ENCODE measurements at places on chromosomes 13 and 19.

GRCh38 chr19:15256708-15257331, 24.6 kb upstream of the EPHX3 start:
- H3K27ac ChIP-seq, result no peak overlapping the region
- no peaks in the 10 kb centered on the region for H3K27me3 ChIP-seq
- H3K4me3 ChIP-seq, result no peak overlapping the region
- H3K4me1 ChIP-seq, result peaks cover 17% of the 10 kb centered on the region
- DNase-seq, result no peak

- H3K4me3 ChIP-seq, result no peak overlapping the region
- H3K27ac ChIP-seq, result no peak overlapping the region
- no peaks in the 10 kb centered on the region for H3K27me3 ChIP-seq
- no peak for DNase-seq
These were observed 11.4 kb downstream of the TPGS1 start for GRCh38 chr19:518598-519231.

- DNase-seq, result no peak
- H3K27ac ChIP-seq, result no peak overlapping the region
- no peaks in the 10 kb centered on the region for H3K27me3 ChIP-seq
- H3K36me3 ChIP-seq, result no peaks in the 10 kb centered on the region
- no peaks in the 10 kb centered on the region for H3K4me1 ChIP-seq
These were observed 53.8 kb downstream of the F2RL3 start for GRCh38 chr19:16942583-16942982.

DNA sequence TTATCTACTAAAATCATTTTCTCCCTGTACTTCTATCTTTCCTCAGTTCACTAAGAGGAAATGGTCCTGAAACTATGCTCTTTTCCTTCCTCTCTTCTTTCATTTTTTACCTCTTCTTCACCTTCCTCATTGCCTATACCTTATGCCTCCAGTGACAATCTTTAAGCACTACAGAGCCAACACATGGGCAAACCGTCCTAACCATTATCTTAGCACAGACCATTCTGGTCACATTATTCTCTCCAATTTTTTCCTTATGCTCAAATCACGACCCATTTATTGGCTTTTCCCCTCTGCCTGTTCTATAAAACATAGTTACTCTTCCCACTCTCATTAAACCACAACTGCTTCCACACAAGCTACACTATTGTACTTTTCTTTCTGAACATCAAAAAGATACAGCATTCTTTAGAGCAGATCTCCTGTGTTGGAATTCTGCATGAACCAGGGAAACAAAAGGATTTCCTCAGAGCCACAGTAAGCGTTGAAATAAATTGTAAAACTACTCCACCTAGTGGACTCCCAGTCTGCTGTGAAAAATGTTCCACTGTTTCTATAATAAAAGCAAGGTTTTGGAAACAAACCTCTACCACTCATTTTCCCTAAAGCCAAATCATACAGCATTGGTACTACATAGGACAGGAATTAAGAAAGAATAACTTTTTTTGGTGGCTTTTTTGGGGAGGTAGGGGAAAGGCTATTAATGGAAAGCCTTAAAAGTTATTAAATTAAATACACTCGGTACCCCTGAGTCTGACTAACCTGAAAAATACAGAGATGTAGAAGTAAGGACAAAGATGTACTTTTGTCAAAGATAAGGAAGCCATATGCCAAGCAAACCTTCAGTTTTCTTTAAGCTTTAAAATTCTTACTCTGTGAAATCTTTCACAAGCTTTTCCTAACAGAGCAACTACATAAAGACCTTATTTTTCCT, 19.5 kb downstream of the NUFIP1 start:
- peak; percentile 39 for DNase-seq
- H3K4me3 ChIP-seq, result no peak overlapping the region
- H3K27ac ChIP-seq, result no peak overlapping the region
- peaks cover 8% of the 10 kb centered on the region for H3K36me3 ChIP-seq

DNA sequence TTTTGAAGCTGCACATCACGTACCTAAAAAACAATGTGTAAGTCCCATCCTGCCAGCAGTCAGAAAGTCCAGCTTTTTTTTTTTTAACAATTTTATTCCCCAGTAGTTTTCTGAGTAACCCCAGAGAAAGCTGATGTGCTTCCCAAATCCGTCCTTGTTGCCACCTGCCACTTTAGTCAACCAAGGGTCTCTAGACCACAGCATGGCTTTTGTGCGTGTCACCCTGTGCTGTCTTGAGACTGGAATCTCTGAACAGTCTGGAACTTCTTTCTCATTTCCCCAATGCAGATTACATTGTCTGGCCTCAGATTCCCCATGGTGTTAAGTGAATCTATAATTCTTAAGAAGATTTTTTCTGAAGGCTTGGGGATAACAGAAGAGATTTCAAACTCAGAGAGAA, 289.2 kb upstream of the KLF12 start:
- DNase-seq, result peak; percentile 20
- no peak overlapping the region for H3K27ac ChIP-seq
- no peaks in the 10 kb centered on the region for H3K36me3 ChIP-seq
- no peaks in the 10 kb centered on the region for H3K27me3 ChIP-seq

DNA sequence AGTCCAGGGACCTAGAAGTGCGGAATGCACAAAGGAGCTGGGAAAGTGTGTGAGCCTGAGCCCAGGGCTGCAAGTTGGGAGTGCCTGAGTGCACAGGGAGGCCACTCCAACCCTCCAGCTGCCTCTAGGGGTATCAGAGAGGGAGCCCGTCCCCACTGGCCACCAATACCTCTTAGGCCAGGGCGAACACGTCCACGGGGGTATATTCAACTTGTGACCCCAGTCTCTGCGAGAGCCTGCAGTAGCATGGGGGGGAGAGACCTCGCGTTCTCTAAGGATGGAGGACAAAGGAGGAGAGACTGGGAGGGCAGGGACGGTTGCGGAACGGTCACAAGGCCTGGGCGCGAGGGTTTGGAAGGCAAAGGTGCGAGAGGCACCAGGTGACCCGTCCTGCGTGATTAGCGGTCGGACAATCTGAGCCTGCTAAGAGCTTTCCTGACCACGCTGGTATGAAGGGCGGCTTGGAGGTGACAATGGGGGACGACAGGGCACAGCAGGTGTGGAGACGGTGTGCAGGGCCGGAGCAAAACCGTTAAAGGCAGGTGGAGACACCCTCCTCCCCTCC, 676 bp downstream of the CD320 start:
- no peaks in the 10 kb centered on the region for H3K27me3 ChIP-seq
- H3K36me3 ChIP-seq, result peaks cover 7% of the 10 kb centered on the region
- H3K27ac ChIP-seq, result peak overlapping the region; percentile 67
- DNase-seq, result no peak
- H3K4me1 ChIP-seq, result peaks cover 13% of the 10 kb centered on the region
- H3K4me3 ChIP-seq, result peak overlapping the region; percentile 64

GRCh38 chr19:35229601-35230000, 1.1 kb upstream of the FAM187B start:
- DNase-seq, result no peak
- no peaks in the 10 kb centered on the region for H3K36me3 ChIP-seq
- no peaks in the 10 kb centered on the region for H3K4me1 ChIP-seq
- H3K4me3 ChIP-seq, result no peak overlapping the region
- H3K27ac ChIP-seq, result no peak overlapping the region

DNA sequence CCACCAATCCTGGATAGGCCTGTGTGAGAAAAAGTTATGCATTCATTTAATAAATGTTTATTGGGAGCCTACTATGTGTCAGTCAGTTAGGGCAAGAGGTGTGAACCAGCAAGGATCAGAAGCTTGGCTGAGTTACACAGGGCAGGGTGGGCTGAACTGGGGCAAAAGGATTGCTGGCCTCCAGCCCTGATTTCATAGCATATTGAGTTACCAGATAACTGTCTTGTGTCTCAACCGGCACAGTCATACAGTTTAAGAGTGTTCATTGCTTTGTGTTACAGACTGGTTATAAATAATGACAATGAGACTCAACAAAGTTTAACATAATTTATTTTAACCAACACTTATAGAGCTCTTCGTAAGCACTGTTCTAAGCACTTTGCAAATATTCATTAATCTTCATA, 253.8 kb downstream of the DLEU7 start:
- peaks cover 51% of the 10 kb centered on the region for H3K4me1 ChIP-seq
- H3K4me3 ChIP-seq, result peak overlapping the region; percentile 11
- no peaks in the 10 kb centered on the region for H3K27me3 ChIP-seq
- no peaks in the 10 kb centered on the region for H3K36me3 ChIP-seq

DNA sequence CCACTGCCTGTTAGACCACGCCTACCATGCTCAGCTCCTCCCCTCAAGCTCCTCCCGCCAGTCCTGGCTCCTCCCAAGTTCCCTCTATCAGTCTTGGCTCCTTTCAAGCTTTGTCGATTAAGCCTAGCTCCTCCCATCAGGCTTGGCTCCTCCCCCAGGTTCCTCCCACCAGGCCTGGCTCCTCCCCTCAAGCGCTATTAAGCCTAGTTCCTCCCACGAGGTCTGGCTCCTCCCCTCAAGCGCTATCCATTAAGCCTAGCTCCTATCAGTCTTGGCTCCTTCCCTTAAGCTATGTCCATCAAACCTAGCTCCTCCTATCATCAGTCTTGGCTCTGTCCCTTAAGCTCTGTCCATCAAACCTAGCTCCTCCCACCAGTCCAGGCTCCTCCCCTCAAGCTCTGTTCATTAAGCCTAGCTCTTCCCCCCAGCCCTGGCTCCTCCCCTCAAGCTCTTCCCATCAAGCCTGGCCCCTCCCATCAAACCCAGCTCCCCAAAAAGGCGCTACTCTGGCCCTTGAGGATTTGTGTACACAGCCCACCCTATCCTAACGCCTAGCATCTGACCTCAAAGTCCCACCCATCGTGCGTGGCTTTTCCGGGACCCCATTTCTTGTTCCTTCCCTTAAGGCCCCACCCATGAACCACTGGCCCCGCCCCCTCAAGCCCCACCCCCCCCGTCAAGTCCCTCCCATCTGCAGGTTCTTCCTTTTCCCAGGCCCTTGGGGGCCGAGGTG, 10.0 kb downstream of the CAMSAP3 start:
- no peak overlapping the region for H3K27ac ChIP-seq
- DNase-seq, result no peak
- H3K27me3 ChIP-seq, result no peaks in the 10 kb centered on the region
- H3K36me3 ChIP-seq, result no peaks in the 10 kb centered on the region

DNA sequence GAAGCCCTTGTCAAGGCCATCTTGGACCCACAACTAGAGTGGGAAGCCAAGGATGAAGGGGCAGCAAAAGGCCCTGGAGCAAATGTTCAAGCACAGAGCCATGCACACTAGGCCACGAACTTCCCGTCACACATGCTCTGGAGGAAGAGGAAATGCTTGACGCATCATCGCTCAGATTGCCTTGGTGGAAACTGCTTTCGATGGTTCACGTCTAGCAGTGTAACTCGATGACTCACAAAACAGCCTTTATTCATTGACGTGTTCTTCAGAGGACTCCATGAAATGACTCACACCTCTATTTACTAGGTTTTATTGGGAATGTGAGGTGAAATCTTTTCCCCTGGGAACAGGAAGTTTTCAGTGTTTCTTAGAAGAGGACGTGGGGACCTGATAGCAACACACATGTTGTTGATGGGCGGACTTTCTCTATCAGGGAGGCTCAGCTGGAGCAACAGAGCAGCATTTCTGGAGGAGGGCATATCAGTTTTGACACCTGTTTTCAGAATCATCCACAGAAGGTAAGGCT, 79.8 kb upstream of the FLT1 start:
- peak overlapping the region; percentile 78 for H3K27ac ChIP-seq
- H3K4me3 ChIP-seq, result no peak overlapping the region
- H3K27me3 ChIP-seq, result no peaks in the 10 kb centered on the region
- H3K36me3 ChIP-seq, result no peaks in the 10 kb centered on the region

DNA sequence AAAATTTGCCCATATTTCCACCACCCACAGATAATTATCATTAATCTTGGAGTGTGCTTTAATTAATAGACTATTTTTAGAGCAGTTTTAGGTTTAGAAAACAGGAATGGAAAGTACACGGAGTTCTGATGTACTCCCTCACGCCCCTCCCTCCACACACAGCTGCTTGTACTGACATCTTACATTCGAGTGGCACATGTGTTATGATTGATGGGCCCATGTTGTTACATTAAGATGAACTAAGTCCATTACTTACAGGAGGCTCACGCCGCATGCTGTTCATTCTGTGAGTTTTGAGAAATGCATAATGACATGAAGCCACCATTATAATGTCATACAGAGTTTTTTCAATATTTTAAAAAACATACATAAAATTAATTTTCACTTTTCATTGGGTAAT, 1.2 kb upstream of the SPATA13 start:
- H3K36me3 ChIP-seq, result no peaks in the 10 kb centered on the region
- peaks cover 4% of the 10 kb centered on the region for H3K27me3 ChIP-seq
- peaks cover 7% of the 10 kb centered on the region for H3K4me1 ChIP-seq

- peaks cover 14% of the 10 kb centered on the region for H3K4me1 ChIP-seq
- DNase-seq, result peak; percentile 19
- no peaks in the 10 kb centered on the region for H3K36me3 ChIP-seq
- H3K27ac ChIP-seq, result peak overlapping the region; percentile 4
These were observed 46.8 kb downstream of the PTPRS start for GRCh38 chr19:5293612-5294378.

DNA sequence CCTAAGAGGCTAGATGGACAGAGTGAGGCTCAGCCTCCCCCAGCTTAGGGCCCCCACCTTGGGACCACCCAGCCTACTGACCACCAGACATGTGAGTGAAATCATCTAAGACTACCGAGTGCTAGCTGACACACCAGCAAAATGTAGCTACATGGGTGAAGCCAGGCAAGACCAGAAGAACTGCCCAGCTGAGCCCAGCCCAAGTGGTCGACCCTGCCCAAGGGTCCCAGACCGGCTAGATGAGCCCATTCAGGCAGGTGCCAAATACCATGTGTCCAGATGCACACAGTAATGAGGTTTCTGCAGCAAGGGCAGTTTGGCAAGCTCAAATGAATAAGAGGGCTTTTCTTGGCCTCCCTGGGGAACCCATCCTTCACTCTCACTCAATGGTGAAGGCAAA, 56.6 kb downstream of the ZNF557 start:
- no peaks in the 10 kb centered on the region for H3K27me3 ChIP-seq
- H3K4me3 ChIP-seq, result no peak overlapping the region
- no peak overlapping the region for H3K27ac ChIP-seq
- H3K4me1 ChIP-seq, result no peaks in the 10 kb centered on the region
- DNase-seq, result no peak

- no peak for DNase-seq
- no peak overlapping the region for H3K4me3 ChIP-seq
- peaks cover 10% of the 10 kb centered on the region for H3K27me3 ChIP-seq
- no peak overlapping the region for H3K27ac ChIP-seq
These were observed 5.4 kb upstream of the OLFM2 start for GRCh38 chr19:9941671-9942070.

- no peak overlapping the region for H3K4me3 ChIP-seq
- no peaks in the 10 kb centered on the region for H3K36me3 ChIP-seq
- H3K4me1 ChIP-seq, result no peaks in the 10 kb centered on the region
- H3K27ac ChIP-seq, result no peak overlapping the region
- DNase-seq, result no peak
These were observed 9.0 kb upstream of the RASA3 start for GRCh38 chr13:114141261-114141996.

GRCh38 chr19:5711713-5712161, 8.2 kb downstream of the LONP1 start:
- H3K36me3 ChIP-seq, result peaks cover 33% of the 10 kb centered on the region
- H3K27ac ChIP-seq, result no peak overlapping the region
- no peaks in the 10 kb centered on the region for H3K4me1 ChIP-seq
- no peaks in the 10 kb centered on the region for H3K27me3 ChIP-seq

GRCh38 chr19:58277748-58278540, 811 bp upstream of the ZNF8 start:
- peaks cover 5% of the 10 kb centered on the region for H3K36me3 ChIP-seq

Measured in astrocyte (in vitro differentiated cells and primary cell).